ENCODE measurements at places on chromosomes 7 and 10.
A peak's percentile ranks its signal among the peaks of the same experiment; 100 is the strongest.

DNA sequence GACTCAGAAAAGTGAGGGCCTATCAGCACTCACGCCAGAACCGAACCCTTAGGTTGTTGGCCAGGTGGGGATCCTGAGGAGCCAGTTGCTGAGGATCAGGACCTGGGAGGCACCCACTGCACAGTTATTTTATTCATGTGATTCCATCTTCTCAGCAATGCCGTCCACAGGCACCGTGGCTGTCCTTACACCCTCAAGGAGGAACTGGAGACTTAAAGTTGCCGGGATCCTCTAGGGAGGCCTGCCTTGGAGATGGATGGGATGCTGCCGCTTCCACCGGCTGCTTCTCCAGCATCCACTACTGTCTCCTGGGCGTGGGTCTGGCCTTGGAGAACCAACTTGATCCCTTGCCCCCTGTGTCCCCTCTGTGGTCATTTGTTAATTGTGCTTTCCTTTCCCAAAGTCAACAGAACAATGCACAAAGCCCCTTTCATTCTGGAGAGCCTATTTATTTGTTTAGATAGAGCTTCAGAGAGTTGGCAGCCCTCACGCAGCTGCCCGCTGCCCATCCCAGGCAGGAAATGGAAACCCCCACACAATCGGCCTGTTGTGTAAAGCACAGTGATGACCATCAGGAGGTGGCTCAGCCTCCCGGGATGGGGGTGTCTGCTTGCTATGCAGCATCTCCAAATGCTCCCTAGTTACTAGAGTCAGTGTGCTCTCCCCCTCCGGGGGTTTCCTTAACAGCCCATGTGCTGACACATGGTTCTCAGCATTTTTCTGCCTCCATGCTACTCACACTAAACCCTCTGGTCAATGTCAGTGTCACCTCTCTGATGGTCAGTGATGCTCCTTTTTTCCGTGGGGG, 52.9 kb upstream of the IGFBP3 start:
- DNase-seq, result no peak

DNA sequence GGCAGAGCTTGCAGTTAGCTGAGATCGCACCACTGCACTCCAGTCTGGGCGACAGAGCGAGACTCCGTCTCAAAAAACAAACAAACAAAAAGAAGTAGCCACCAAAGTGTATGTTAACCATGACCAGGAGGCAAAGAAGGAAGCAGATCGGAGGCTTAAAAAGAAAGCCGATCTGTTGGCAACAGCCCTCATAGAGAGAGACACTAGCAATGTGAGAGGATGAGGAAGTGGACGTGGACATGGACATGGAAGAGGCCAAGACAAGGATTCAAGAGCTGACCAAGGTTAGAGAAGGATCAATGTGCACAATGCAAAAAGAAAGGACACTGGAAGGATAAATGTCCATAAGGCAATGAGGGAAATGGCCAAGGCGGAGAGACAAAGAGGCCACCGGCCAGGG, 14.9 kb upstream of the ADCK2 start:
- no peak for DNase-seq

DNA sequence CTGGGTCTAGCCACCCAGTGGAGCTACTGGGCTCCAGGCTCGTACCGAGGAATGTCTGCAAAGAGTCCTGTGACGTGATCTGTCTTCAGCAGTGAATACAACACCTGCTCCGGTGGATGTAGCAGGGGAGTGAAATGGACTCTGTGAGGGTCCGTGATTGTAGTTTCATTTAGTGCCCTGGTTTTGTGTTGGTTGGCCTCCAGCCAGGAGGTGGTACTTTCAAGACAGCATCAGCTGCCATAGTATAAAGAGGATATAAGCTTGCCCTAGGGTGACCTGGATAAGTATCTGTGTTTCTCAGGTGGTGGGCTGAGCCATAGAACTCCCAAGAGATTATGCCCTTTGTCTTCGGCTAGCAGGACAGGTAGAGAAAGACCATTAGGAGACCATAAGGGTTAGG, 24.6 kb upstream of the WNT2 start:
- DNase-seq, result no peak

DNA sequence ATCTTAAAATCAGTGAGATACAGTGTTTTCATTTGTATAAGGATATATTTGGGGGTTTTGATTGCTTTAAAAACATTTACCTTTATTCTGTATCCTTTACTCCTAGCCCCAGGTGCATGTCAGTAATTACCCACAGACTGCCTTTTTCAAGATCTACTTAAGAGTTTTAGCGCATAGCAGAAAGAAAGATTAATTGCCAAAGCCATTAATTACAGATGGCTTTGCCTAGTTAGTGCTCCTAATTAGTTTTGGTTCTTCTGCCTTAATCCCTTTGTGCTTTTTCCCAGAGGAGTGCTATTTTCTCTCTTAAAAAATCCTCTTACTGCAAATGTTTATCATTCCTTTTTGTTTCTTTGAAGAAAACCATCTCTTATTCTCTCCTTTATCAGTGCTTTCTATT, 122.8 kb downstream of the MAPK8 start:
- DNase-seq, result no peak

GRCh38 chr7:139886899-139887298, 57.8 kb downstream of the TBXAS1 start:
- DNase-seq, result no peak

DNA sequence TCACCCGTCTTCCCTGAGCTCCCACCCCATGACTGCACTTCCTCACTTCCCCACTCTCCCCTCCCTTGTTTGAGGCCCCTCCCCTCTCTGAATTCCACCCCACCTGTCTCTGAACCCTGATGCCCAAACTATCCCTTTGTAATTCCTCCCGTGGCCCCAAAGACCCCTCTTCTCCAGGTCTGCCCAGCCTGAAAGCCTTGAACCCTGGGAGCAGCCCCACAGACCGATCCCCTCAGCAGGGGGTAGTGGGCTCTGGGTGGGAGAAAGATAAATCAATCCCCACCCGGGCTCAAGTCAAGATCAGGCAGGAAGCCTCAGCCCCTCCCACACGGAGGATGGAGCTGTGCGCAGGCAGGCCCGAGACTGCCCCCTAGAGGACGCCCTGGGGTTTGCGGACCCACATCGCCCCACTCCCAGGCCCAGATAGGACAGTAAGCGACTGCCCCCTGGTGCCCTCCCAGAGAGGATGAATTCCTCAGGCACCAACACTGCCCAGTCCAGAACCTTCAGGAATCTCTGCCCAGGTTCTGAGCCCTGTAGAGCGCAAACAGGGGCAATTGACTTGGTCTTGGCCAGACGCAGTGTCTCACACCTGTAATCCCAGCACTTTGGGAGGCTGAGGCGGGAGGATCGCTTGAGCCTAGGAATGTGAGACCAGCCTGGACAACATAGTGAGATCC, 11.7 kb downstream of the HSPB1 start:
- peak; percentile 90 for DNase-seq

- DNase-seq, result no peak
Observed at GRCh38 chr10:96973809-96974747, 142.0 kb downstream of the LCOR start.

DNA sequence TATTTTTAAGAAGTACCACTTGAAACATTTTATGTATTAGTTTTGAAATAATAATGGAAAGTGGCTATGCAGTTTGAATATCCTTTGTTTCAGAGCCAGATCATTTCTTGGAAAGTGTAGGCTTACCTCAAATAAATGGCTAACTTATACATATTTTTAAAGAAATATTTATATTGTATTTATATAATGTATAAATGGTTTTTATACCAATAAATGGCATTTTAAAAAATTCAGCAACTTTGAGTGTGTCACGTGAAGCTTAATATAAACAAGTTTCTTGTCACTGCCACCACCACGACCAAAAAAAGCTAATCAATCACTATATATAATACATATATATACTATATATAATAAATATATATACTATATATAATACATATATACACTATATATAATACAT, 4.8 kb downstream of the IL6 start:
- DNase-seq, result no peak

GRCh38 chr10:102401342-102401654, 5.8 kb downstream of the NFKB2 start:
- no peak for DNase-seq

- DNase-seq, result no peak
Observed at GRCh38 chr10:97153270-97153850, 32.4 kb downstream of the SLIT1 start.

- DNase-seq, result no peak
Observed at GRCh38 chr7:94324380-94325121, 70.1 kb upstream of the COL1A2 start.

- no peak for DNase-seq
Observed at GRCh38 chr10:85647741-85648140, 718.9 kb downstream of the GRID1 start.

DNA sequence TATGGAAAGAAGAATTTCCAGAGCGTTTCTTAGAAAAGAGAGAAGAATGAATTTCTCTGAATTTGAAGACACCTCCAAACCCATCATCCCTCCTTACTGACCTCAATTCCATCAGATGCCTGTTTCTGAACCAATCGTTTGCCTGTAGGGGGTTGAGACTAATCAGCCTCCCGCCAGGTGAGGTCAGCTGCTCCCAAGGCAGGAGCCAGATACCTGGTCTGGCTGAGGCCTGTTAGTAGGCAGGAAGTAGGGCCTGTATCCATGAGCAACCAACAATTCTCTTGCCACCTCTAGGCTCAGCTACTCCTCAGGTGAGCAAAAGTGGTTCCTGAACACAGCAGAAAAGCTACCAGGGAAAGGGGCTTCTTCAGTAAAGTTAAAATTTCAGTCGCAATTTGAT, 50.3 kb downstream of the HTR5A start:
- no peak for DNase-seq

GRCh38 chr7:50756180-50756579, 26.5 kb downstream of the GRB10 start:
- no peak for DNase-seq

DNA sequence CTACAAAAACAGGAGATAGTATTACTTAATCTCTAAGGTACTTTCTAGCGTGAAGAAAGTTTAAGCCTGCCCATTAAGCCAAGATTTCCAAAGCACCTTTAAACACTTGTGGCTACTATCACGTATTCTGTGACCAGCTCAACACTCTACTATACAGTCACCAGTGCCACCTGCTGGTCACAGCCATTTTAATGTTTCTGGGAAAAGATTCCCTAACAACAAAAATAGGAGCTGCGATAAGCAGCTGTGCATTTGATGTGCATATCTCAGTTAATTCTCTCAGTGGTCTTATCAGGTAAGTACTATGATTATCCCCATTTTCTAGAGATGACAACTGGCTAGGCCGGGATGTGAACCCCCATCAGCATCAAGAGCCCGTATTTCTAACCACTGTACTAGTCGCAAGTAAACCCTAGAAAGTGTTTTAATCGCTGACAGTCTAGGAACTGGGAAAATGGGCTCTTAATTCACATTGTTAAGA, 860 bp downstream of the SEC31B start:
- no peak for DNase-seq

- no peak for DNase-seq
Observed at GRCh38 chr7:45082031-45082830, 6.5 kb downstream of the NACAD start.

GRCh38 chr10:124563320-124564040, 101.9 kb downstream of the LHPP start:
- DNase-seq, result no peak

DNA sequence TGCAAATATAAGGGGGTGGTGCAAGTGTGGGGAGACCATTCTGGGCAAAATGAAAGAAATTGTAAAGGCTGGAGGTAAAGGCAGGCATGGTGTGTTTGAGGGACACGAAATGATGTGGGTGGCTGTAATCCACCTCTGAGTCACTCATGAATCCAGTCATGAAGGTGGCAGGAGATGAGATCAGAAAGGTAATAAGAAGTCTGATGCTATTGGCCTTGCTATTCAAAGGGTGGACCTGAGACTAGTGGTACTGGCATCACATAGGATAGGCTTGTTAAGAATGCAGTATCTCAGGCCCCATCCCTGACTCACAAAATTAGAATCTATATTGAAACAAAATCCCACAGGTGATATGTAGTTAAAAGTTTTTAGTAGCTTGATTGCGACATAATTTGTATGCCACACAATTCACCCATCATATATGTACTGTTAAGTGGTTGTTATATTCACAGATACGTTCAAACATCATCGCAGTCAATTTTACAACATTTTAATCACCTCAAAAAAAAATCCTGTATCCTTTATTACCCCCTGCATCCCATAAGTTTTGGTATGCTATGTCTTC, 85.6 kb downstream of the ST8SIA6 start:
- DNase-seq, result no peak

DNA sequence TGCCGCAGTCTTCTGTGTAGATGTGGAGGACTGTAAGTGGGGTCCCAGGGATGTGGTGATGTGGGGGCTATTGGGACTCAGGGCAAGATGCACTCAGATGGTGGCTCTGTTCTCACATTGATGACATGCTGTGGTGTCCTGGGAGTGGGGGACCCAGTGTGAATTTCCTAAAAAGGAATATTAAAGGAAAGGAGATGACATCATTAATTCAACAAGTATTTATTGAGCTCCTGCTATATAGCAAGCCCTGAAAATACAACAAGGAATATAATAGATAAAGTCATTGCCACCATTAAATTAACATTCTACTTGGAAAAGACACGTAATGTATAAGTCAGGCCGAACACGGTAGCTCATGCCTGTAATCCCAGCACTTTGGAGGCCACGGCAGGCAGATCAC, 61.9 kb upstream of the MNX1 start:
- no peak for DNase-seq

DNA sequence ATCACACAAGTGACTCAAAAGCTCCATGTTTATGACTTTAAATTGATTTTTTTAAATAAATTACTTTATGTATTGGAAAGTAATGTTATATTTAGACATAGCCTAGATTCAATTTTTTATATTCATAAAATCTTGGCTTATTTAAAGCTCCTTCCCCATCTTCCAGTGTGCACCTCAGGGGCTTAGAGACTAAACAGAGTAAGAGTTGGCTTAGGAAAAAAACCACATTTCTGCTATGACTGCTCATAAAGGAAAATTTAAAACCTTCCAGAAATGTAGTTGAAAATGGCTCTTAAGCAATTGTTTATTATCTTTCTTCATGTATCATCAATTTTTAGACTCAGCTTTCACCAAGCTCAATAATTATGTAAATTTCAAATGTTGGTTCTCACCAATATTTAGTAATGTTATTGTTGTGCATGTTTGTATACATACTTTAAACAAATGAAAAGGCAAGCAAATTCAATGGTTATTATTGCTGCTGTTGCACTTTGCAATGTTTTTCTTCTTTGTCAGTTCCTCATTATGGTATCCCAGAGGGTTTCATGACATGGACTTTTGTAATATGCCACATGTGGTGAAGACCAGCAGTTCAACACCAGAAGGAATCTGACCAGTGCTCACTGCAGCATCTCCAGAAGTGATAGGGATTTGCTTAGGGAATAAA, 700.1 kb upstream of the ANKRD30A start:
- no peak for DNase-seq

GRCh38 chr7:157863906-157864810, 527.4 kb downstream of the DNAJB6 start:
- DNase-seq, result no peak

- DNase-seq, result no peak
Observed at GRCh38 chr7:35565927-35566326, 129.0 kb downstream of the HERPUD2 start.
